Endothelial cell of umbilical vein (primary cell): ENCODE measurements at places on chromosomes 4 and X.

GRCh38 chr4:136699905-136700304 is 832.4 kb downstream of the PCDH18 start:
- DNase-seq: no peak

GRCh38 chrX:129932016-129932820 is 26.3 kb downstream of the UTP14A start:
- DNase-seq: peak; percentile 72

GRCh38 chr4:2744576-2745270 is 11.4 kb downstream of the TNIP2 start:
- no peak for DNase-seq

GRCh38 chrX:10749113-10749512 is 128.7 kb upstream of the MID1 start:
- no peak for DNase-seq

GRCh38 chr4:47837094-47837907 is 566 bp downstream of the CORIN start:
- DNase-seq: peak; percentile 29

DNA sequence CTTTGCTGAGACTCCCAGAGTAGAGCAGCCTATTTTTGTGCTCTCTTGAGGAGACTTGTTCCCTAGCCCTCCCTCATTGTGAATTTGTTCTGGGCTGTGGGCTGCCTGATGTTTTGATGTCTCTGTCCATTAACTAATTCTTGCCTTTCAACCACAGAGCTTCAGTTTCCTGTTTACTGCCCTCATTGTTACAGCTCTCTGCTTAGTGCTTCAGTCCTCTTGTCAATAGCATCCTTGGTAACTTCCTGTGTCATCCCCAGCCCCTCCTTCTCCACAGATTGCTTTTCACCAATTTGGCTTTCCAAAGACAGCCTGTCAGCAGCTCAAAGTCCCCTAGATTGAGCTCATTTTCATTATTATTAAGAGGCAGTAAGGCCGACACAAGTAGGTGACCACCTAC is 69.9 kb downstream of the COX7B2 start:
- DNase-seq: no peak

DNA sequence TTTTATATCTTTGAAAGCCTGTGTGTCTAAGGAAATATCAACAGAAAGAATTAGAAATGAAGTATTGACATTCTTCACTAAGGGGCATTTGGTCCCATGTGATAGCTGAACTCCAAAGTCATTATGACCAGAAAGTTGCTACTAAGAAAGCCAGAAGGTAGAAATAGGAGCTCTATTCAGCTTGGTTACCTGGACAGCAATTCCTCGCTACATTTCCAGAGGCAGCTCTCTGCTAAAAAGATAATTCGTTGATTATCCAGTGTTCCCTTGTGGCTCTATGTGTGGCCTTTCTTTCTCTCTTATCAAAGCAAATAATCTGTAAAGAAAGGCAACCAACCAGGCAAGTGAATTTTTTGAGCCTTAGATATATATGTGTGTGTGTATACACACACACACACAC is 341.3 kb downstream of the ADGRL3 start:
- DNase-seq: no peak

DNA sequence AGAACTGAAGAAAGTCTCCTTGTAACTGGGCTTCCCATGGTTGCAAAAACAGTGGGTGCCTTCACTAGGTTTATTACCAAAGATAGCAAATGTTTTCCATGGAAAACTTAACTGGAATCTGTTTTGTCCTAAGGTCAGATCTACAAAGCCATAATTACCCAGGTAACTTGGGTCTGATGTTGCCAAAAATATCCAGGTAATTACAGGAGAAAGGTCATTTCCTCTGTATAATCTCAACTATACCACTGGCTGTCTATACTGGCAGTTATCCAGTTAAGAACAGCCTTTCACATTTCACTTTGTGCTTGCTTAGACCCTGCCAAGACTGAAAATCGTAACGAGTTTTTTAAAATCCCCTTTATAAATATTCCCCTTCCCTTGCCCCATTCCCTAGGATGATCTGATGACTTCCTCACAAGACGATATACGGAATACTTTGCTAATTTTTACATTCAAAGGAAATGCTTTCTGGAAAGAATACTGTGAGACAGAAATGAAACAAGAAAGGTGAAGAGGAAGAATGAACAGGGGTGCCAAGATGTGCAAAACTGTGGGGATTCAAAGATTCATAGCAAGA is 105.5 kb downstream of the MAML3 start:
- peak; percentile 50 for DNase-seq

DNA sequence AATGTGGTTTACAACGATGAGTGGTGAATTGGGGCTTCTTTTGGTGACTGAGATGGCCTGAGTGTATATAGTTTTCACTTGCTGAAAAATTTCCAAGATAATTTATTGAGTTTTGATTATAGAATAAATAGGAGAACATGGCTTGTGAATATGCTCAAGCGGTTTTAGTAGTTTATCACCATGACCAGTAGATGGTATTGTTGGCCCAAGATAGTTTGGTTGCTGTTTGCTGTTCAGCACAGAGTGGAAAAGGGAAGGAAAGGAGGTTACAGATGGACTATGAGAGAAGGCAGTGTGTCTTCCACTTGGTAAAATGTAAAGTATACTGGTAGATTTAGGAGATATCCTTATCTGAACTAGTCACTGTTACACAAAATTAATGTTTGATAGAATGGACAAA is 55.8 kb upstream of the POU4F2 start:
- DNase-seq: no peak

- no peak for DNase-seq
These were observed 88.3 kb downstream of the SHROOM2 start for GRCh38 chrX:9874483-9874882.

GRCh38 chr4:25486171-25486570 is 109.1 kb downstream of the ANAPC4 start:
- peak; percentile 90 for DNase-seq

DNA sequence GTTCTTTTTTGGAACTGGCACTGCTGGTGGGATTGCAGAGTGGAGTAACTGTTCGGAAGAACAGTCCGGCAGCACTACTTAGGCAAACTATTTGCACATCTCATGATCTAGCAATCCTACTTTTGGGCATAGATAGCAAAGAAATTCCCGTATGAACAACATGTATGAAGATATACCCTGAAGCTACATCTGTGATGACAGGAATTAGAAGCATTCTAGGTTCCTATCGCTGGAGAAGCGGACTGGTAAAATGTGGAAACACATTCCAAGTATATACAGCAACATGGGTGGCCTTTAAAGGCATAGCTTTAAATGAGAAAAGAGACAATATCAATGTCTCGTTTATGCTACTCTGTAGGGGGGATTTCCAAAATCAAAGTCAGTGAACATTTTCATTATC is 3.1 kb downstream of the DCAF16 start:
- no peak for DNase-seq

GRCh38 chr4:123510221-123510620 is 113.6 kb downstream of the SPRY1 start:
- no peak for DNase-seq

DNA sequence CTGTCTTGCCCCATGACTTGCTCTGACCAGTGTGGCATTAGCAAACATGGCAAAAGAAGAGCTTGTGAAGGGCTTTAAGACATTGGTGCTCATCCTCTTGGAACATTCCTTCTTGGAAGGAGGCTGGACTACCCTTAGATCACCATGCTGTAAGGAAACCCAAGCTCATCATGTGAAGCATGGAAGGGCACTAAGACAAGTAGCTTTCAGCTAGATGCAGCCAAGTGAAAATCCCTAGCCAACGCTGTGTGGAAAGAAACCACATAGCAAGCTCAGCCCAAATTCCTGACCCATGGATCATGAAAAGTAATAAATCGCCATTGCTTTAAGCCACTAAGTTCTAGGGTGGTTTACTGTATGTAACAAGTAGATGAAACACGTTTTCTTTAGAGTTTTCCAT is 12.4 kb upstream of the PACRGL start:
- no peak for DNase-seq

DNA sequence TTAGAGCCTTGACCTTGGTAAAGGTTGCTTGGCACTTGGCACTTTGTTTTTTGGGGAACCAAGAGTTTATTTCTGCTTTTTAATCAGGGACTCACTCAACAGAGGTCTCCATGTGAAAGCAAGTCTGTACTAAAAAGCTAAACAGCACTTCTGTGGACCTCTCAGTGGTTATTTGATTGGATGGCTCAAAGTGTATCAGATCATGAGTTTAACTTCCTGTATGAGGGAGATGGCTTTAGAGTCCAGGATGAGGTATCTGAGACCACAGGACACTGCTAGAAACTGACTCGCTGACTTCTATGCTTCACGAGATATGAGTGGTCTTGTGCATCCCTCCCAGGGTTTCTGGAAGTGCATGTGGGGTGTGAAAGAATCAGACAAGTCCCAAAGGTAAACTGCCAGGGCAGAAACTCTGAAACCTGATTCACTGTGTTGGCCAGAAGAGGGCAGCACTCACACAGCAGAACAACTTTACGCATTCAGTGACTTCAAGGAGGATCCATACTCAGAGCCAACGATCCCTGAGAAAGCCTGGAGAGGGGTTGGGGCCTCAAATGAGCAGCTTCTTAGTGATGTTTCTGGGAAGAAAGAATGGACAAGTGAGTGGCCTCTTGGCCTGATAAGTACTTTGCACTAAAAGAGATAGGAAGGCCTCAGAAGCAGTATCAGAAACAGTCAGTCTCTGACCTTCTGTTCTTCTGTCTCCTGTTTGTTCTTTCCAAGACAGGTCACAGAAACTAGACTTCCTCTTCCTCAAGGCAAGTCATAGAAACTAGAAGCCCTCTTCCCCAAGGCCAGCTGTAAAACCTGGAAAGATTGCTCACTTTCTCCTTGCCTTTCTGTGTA is 220.3 kb upstream of the CXCL13 start:
- DNase-seq: peak; percentile 71

DNA sequence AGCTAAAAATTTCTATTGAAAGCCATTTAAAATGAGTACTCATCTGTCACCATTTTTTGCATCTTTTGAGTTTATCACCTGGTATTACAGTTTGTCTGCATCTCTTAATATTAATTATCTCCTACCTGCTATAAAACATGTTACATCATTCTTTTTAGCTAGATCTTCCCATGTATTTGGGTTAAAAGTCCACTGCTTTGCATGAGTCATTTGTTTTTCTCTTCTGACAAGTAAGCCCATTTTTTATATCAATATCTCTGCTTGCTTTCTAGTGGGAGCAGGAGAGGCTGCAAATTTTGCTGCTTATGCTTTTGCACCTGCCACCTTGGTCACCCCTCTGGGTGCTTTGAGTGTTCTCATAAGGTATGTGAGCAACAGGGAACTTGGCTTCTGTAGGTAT is 16.1 kb downstream of the NIPAL1 start:
- DNase-seq: no peak

DNA sequence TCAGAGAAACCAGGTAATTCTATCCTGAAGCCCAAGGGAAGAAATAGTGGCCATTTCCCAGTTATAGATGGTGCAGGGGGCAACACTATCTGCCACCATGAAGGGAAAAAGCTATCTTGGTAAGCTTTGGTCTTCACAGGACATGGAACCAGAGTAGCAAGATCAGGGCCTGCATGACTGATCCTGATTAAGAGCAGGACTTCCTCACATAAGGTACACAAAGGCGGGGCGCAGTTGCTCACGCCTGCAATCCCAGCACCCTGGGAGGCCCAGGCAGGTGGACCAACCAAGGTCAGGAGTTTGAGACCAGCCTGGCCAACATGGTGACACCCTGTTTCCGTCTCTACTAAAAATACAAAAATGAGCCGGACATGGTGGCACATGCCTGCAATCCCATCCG is 148.4 kb upstream of the USP9X start:
- DNase-seq: no peak

GRCh38 chr4:146212781-146213180 is 1.6 kb upstream of the REELD1 start:
- no peak for DNase-seq

- no peak for DNase-seq
These were observed 735.8 kb downstream of the RPA4 start for GRCh38 chrX:97619499-97619898.

DNA sequence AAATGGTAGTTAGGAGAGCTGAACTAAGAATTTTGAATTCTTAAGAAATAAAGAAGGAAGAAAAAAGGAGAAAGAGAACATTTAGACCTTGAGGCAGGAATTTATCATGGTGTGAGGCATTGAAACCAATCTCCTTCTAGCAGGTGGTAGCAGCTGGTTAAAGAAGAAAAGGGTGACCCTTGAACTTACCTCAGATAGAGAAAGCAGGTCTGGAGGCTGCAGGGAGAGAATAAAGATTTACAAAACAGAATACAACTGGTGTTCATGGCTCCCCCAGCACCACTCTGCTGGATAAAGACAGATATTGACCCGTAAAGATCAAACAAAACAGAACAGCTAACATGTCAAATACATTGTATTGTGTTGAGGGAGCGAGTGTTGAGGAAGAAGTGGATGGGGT is 56.0 kb downstream of the NCAPG start:
- no peak for DNase-seq

- DNase-seq: no peak
These were observed 290.5 kb downstream of the RAB28 start for GRCh38 chr4:13193662-13194061.

- peak; percentile 35 for DNase-seq
These were observed 11.7 kb upstream of the BCOR start for GRCh38 chrX:40109288-40110008.

DNA sequence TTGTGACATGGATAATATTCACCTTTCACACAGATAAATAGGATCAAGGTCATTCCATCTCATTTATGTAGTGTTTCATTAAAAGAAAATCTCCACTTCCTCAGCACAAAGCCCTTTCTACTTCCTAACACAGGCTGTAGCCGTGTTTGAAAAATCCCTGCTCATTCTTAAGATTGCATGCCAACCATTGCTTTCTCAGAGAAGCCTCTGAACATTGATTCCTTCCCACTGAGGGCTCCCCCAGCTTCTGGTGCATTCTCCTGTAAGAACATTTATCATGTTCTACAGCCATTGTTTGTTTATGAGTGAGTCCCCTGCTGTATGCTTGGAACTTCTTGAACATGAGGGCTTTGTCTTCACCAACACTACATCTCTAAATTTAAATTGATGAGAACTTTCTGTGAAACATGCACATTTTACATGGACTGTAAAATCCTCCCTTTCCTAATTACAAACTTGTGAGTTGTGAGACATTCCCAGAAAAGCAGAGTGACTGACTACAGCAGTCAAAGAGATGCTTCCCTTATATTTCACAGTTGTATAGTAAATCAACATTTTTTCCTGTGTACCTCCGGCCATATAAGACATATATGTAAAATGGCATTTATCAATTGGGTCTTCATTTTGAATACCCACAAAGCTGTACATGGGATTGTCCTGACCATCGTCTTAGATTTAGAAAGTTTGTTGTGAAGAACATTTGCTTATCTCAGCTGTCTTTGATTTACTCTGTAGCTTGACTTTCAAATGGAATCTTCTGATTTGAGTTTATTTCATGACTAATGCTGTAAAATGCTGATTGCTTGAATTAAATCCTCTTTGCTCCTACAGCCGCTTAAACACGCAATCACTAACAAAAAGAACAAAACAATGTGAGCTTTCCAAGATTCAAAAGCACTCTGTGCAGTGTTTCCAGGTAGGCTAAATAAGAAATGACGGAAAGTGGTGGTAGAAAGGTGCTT is 600.5 kb upstream of the SLIT2 start:
- no peak for DNase-seq

- DNase-seq: no peak
These were observed 226.2 kb downstream of the FSTL5 start for GRCh38 chr4:161937596-161937995.

- DNase-seq: no peak
These were observed 8.1 kb downstream of the HGFAC start for GRCh38 chr4:3449574-3450534.

GRCh38 chr4:38610966-38611431 is 53.0 kb upstream of the KLF3 start:
- no peak for DNase-seq
